ENCODE measurements at places on chromosomes 1 and 21. TPM values are rescaled to one million over a fixed set of nuclear protein-coding genes. Genes with fewer than 3 reads are reported as not detected.

- DNase-seq: no peak
Measured at GRCh38 chr1:185044981-185045813, at the start of gene RNF2. TSS of gene RNF2 (plus strand) at chr1:185045558. CDS start at chr1:185087554, 41,996 bp downstream.

GRCh38 chr1:176820391-176821031, 344.0 kb downstream of the ASTN1 start:
- DNase-seq: no peak

DNA sequence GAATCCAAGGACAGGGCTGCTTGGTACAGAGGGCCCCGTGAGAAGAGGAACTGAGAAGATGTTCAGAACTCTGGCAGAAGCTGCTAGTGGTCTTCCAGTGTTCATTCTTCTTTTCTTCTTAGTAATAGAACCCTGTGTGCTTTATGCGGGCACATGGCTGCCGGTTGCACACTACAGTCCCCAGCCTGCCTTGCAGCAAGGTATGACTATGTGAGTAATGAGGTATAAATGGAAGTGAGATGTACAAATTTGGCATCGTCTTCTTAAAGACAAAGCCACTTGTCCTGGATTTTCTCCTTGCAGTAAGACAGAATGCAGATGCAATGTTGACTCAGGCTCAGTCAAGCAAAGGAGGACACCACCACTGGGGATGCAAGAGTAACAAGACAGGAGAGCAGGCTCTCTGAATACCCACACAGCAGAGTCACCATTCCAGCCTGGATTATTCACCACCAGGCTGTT, 15.0 kb upstream of the ATP1B1 start:
- DNase-seq: no peak

The AADACL3 gene
- not detected for polyA plus RNA-seq

The ADAMTS1 gene
- polyA plus RNA-seq: 16.8 TPM

The LRRC39 gene
- polyA plus RNA-seq: 227 TPM
